Epithelial cell of proximal tubule (primary cell): ENCODE measurements at places on chromosomes 6 and 20.
A peak's percentile ranks its signal among the peaks of the same experiment; 100 is the strongest.

- no peak for DNase-seq
Observed at GRCh38 chr20:18077157-18077556, 19.4 kb upstream of the OVOL2 start.

- DNase-seq: no peak
Observed at GRCh38 chr6:139863964-139864363, 489.5 kb upstream of the CITED2 start.

GRCh38 chr6:24545691-24546090 is 50.9 kb downstream of the ALDH5A1 start:
- no peak for DNase-seq

- DNase-seq: no peak
Observed at GRCh38 chr6:76264468-76264867, 192.0 kb upstream of the IMPG1 start.

GRCh38 chr6:73560853-73561407 is 40.1 kb upstream of the EEF1A1 start:
- no peak for DNase-seq

GRCh38 chr20:6038256-6038655 is 15.6 kb downstream of the LRRN4 start:
- no peak for DNase-seq

DNA sequence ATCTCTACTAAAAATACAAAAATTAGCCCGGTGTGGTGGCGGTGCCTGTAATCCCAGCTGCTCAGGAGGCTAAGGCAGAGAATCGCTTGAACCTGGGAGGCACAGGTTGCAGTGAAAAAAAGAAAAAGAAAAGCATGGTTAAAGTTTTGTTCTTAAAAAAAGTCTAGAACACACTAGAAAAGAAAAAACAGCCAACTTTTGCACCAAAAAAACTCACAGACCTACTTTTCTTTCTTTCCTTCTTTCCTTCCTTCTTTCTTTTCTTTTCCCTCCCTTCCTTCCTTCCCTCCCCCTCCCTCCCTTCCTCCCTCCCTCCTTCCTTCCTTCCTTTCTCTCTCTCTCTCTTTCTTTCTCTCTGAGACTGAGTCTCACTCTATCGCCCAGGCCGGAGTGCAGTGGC is 204.4 kb downstream of the BTBD9 start:
- DNase-seq: no peak

DNA sequence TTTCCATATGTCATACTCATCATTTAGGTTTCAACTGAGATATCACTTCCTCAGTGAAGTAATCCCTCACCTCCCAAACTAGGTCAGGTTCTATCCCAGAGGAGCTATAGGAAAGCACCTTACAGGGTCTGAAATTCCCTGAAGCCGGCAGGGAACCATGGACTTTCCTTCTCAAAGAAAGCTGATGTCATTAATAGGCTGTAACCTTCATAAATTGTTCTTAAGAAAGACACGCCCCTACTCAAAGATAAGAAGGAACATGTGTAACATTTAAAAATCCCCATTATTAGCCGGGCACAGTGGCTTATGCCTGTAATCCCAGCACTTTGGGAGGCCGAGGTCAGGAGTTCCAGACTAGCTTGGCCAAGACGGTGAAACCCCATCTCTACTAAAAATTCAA is 50.0 kb upstream of the RNGTT start:
- no peak for DNase-seq

DNA sequence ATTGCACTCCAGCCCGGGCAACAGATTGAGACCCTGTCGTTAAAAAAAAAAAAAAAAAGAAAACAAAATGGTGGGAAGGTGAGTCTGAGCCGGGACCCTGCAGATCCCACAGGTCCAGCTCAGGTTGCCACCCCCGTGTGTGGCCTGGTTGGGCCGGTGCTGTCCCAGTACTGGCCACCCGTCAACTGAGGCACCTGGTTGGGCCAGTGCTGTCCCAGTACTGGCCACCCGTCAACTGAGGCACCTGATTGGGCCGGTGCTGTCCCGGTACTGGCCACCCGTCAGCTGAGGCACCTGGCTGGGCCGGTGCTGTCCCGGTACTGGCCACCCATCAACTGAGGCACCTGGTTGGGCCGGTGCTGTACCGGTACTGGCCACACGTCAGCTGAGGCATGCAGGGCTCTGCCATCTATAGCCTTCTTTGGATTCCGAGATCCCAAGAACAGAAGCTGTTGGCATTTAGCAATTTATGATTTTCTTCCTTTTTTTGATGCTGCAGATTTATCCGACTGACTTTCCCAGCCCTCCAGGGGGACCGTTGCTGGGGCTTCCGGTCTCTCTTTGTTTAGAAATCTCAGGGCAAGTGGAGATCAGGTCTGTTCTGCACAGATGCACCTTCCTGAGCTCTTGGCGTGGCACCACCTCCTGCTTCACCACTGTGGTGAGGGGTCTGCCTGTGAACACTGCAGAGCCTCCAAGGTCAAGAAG is 113.8 kb downstream of the SYCP2 start:
- no peak for DNase-seq

DNA sequence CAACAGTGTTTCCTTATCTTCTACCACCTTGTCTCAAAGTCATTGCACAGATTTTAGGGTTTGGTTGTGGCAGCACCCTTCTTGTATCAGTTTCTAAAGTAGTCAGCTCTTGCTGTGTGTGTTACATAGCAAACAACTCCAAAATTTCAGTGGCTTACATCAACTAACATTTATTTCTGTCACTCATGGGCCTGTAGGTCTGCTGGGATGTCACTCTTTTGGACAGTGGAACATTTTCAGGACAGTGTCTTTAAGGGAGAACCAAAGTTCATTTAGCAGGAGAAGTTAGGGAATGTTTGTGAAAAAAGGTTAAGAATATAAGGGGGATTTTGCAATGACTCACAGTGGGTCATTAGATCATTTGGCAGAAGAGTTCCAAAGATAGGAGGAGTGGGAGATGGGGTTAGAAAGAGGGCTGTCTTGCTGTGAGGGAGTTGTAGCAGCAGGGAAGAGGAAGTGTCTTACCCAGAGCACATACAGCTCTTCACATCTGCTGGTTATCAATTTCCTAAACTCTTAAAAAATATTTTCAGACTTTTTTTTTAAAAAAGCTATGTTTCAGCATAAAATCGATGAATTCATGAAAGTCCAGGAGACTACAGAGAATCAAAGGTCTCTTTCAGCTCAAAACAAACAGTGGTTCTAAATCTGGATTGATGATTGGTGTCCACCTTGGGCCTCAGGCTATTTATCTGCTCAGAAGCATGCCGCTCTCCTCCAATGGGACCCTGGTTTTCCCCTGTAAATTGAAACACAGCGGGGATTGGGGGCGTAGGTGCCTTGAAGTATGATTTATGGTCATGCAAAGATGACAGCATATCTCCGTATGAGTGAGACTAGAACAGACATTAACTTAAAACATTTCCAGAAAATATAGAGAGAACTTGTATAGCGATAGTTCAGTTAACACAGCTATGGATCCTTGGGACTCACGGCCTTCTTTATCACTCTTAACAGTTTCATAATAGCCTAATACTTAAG is 117.3 kb downstream of the B3GAT2 start:
- no peak for DNase-seq

DNA sequence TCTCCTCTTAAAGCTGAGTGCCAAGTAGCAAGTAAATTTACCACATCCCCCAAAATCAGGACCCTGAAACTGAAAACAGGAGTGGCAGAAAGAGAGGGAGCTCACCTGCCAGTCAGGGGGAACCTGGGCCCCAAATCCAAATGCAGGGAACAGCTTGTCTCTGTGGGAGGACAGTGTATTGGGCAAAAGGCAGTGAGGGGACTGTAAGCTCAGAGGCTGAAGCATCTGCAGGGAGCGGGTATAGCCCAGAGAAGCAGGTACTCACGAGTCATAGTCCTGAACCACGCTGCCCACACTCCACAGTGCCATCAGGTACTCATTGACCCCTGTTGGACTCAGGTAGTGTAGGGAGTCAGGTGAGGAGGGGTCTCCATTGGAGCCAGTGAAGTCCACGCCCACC is 15.0 kb downstream of the SPAG4 start:
- DNase-seq: no peak

- DNase-seq: no peak
Observed at GRCh38 chr6:132011582-132011981, 60.4 kb upstream of the CCN2 start.

DNA sequence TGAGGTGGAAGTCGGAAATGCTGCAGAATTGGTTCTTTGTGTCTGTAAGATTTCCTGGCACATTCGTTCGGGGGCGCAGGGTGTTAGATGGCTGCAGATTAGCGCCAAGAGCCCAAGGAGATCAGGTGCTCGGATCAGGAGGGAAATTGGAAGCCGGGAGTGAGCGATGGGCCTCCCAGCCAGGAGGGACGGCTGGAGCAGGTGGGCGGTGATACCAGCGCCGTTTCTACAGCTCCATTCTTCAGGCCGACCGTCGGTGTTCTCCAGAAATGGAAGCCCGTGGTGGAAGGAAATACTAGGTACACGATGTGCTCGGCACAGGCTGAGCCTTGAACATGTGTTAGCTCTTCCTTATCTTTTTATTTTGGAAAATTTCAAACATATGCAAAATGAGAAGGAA is 6.5 kb downstream of the SIRPA start:
- no peak for DNase-seq

GRCh38 chr6:33384581-33385020 is 7.0 kb upstream of the KIFC1 start:
- no peak for DNase-seq

GRCh38 chr20:4870906-4871305 is 130.4 kb downstream of the SLC23A2 start:
- no peak for DNase-seq

- DNase-seq: peak; percentile 35
Observed at GRCh38 chr6:12403201-12403826, 113.2 kb downstream of the EDN1 start.

DNA sequence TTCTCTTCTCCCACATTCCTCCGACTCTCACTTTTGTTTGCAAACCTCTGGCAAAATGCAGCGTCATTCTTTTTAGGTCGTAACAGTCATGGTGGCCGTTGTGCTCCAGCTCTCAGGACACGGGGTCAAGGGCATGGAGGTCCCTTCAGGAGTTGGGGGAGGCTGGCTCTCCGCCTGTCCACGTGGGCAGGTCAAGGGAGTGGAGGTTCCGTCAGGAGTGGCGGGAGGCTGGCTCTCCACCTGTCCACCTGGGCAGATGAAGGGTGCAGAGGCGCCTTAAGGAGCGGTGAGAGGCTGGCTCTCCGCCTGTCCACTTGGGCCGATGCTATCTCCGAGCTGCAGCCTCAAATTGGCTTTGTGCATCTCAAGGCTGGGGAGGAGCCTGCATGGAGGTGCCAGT is 98.0 kb downstream of the ERMARD start:
- no peak for DNase-seq

GRCh38 chr6:35716798-35717197 is 20.0 kb upstream of the ARMC12 start:
- no peak for DNase-seq

DNA sequence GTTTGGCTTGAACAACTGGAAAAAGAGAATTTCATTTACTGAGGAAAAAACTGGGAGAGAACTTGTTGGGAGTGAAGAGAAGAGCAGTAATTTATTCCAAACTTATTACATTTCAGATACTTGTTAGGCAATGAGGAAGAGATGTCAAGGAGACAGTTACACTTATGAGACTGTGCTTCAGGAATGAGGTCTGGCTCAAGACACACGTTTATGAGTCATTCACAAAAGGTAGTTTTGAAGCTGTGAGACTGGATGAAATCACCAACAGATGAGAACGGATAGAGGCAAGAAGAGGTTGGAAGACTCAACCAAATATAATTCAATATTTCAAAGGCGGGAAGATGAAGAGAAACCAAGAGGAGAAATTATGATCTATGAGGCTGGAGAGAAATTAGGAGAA is 70.6 kb upstream of the DEFB112 start:
- DNase-seq: no peak

- no peak for DNase-seq
Observed at GRCh38 chr20:50580016-50580747, 70.0 kb downstream of the PTPN1 start.

- no peak for DNase-seq
Observed at GRCh38 chr20:52542131-52542530, 350.6 kb upstream of the ZFP64 start.

GRCh38 chr6:119209452-119210205 is 131.2 kb upstream of the FAM184A start:
- DNase-seq: no peak

DNA sequence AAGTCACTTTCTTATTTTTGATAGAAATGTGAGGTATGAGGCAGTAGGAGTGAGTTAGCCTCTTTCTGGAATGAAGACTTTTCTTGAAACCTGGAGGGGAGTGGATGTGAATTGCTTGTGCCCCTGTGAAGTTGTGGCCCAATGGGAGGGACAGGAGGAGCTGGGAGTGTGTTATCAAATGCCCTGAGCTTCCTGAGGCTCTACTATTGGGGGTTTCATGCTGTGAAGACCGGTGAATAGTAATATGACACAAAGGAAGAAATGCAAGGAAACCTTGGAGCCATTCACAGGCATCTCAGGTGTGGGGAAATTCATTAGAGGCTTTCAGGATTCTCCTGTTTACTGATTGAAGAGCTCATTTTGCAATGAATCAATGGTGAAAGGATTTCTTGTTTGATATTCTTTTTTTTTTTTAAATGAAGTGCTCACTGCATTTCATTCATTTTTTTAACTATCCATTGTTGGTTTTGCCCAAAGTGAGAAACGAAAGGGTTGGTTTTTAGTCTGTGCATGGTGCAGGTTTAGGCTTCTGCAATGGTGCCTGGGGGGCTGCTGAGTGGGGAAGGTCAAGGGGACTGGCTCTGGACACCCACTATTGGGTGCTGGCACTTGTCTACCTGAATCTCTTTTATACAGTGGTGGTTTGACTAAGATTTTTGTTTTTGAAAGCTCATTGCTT is 8.2 kb downstream of the RNF144B start:
- no peak for DNase-seq

DNA sequence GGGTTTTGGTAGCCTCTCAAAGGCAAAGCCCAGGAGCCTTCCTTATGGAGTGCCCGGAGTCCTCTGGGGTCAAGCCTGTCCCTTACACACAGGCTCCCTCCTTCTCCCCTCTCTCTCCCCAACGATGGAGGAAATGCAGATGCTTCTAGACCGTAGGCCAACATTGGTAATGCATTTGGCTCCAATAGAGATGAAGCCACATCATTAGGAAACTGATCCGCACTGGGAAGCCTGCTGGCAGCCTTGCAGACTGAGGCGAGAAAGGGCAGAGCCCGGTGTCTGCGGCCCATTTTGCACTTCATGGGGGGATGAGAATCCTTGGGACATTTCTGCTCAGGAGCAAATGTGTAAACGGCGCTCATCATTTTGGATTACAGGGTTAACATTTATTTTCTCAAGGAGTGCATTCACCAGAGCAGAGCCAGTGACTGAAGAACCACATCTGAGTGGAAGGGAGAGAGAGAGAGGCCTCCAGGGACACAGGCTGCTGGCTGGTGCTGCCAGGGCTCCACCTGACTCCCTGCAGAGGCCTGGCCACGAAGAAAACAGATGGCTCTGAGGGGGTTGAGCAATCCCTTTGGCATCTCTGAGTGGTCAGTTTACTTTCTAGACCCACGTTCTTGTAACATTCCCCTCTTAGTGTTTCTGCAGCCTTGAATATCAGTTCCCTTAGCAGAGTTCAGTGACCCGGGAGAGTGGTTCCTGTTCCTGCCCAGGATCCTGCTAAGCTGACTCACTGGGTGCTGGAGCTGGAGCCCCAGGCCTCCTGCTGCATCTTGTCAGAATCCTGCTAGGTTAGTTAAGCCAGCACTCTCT is 4.4 kb upstream of the CST3 start:
- DNase-seq: peak; percentile 91
